ENCODE measurements at places on chromosomes 6 and 20.

GRCh38 chr6:4635666-4636065, 140.5 kb upstream of the CDYL start:
- peaks cover 13% of the 10 kb centered on the region for H3K4me1 ChIP-seq
- H3K27ac ChIP-seq, result no peak overlapping the region
- no peak overlapping the region for H3K4me3 ChIP-seq
- H3K27me3 ChIP-seq, result no peaks in the 10 kb centered on the region
- no peak for DNase-seq

DNA sequence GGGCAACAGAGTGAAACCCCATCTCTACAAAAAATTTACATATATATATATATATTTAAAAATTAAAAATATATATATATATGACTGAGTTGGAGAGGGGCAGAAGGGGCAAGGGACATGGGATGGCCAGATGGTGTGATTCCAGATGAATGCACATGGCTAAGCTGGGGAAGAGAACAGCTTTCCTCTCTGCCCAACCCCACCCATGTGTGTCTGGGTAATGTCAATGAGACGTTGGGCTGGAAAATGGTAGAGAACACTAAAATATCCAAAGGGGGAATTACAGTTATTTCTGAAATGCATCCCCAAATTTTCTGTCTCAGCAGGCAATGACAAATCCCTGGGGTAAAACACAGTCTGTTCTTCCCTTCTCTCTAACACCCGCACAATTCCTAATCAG, 31.2 kb upstream of the CCND3 start:
- H3K36me3 ChIP-seq, result no peaks in the 10 kb centered on the region
- H3K27me3 ChIP-seq, result no peaks in the 10 kb centered on the region
- H3K4me1 ChIP-seq, result peaks cover 5% of the 10 kb centered on the region
- H3K4me3 ChIP-seq, result no peak overlapping the region

GRCh38 chr6:121771937-121772720, 336.7 kb downstream of the GJA1 start:
- H3K4me1 ChIP-seq, result no peaks in the 10 kb centered on the region
- no peaks in the 10 kb centered on the region for H3K36me3 ChIP-seq
- H3K4me3 ChIP-seq, result no peak overlapping the region

DNA sequence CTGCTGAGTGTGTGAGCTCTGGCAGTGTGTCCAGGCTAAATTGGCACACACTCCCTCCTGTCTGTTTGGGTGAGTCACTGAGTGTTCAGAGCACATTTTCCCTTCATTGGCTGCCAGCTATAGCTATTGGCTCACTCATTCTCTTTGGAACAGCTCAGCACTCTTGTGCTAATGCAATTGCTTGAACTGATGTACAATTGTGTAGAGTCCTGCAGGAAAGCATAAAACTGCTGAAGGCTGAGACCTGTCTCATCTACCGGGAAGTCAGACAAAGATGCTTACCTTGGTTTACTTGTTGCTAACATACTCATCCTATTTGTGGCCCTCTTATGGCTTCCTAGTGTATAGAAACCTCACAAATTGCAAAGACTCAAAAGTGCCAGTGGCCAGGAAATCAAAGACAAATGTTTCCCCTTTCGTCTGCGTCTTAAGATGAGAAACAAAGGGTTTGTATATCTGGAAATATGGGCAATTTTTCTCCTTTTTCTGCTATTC, 351.0 kb downstream of the BCKDHB start:
- no peak for DNase-seq
- H3K36me3 ChIP-seq, result no peaks in the 10 kb centered on the region
- peaks cover 35% of the 10 kb centered on the region for H3K4me1 ChIP-seq
- H3K27me3 ChIP-seq, result no peaks in the 10 kb centered on the region

DNA sequence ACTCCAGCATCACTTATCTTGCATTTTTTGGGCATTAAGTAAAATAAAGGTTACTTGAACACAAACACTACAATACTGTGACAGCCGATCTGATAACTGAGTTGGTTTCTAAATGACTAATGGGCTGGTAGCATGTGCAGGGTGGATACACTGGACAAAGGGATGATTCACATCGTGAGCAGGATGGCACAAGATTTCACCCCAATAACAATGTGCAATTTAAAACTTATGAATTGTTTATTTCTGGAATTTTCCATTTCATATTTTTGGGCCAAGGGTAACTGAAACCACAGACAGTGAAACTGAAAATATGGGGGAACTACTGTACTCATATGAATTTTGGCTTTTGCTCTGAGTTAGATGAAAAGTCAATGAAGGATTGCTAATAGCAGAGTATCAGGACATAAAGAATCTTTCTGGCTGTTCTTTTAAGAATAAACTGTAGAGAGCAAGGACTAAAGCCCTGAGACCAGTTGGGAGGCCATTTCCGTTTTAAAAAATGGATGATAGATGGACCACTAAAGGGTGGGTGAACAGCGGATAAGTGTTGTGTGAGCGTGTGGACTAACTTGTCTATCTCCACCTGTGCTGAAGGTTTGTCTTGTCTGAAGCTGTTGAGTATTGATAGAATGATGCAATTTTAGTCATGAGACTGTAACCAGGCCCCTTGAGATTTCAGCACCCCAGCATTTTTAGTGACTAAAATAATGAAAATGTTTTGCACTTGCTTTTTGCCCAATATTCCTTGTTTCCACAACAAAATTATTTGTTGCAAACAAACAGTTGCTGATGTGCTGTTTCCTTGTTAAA, 8.2 kb downstream of the SPINT3 start:
- H3K4me3 ChIP-seq, result no peak overlapping the region
- H3K4me1 ChIP-seq, result no peaks in the 10 kb centered on the region
- DNase-seq, result no peak
- H3K36me3 ChIP-seq, result no peaks in the 10 kb centered on the region

GRCh38 chr6:84462698-84463097, 235.3 kb upstream of the CEP162 start:
- H3K4me3 ChIP-seq, result no peak overlapping the region
- no peak for DNase-seq
- H3K36me3 ChIP-seq, result no peaks in the 10 kb centered on the region
- H3K4me1 ChIP-seq, result no peaks in the 10 kb centered on the region

DNA sequence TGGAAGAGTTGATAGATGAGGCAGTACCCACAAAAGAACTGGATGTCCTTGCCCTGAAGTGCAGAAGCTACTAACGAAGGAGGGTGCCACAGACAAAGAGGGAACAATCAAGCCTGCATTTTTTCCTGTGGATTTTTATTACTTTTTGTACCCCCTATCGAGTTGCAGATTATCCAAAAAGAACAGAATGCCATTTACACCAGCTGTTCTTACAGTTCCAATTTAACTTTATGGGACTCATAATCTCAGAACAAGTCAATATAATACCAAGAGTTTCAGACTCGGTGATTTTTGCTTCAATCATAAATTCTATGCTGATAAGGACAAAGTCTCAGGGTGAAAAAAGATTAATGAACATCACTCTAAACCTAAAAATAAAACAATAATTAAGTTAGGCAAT, 4.0 kb upstream of the CNKSR3 start:
- peaks cover 14% of the 10 kb centered on the region for H3K4me1 ChIP-seq
- no peak overlapping the region for H3K4me3 ChIP-seq
- H3K36me3 ChIP-seq, result no peaks in the 10 kb centered on the region
- no peaks in the 10 kb centered on the region for H3K27me3 ChIP-seq
- no peak for DNase-seq
- no peak overlapping the region for H3K27ac ChIP-seq

Measured in suprapubic skin (tissue), 4 donors.